HFF-Myc (cell line): ENCODE measurements at places on chromosomes 11 and 22.
A peak's percentile ranks its signal among the peaks of the same experiment; 100 is the strongest.

- DNase-seq = no peak
These were observed 18.9 kb downstream of the MYRF start for GRCh38 chr11:61771195-61771894.

- DNase-seq = no peak
These were observed 3.8 kb upstream of the ADORA2A start for GRCh38 chr22:24423519-24424000.

GRCh38 chr22:29106839-29107238 is 34.0 kb downstream of the KREMEN1 start:
- no peak for DNase-seq

DNA sequence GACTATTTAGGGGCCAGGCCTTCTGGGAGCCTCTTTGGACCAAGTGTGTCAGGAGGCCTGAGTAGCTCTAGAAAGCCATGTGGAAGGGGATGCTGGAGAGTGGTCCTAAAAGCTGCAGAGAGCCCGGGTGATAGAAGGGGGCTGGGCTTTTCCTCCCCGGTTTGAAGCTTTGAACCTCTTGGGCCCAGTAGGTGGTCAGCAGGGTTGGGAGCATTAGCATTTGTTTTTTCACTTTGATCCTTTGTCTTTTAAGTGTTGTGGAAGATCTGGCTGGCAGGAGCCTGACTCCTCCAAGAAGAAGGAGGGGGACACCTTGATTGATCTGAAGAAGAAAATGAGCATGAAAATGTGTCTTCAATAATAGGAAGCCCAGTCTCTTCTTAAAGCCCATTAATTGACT is 596.6 kb downstream of the INSC start:
- DNase-seq = no peak

DNA sequence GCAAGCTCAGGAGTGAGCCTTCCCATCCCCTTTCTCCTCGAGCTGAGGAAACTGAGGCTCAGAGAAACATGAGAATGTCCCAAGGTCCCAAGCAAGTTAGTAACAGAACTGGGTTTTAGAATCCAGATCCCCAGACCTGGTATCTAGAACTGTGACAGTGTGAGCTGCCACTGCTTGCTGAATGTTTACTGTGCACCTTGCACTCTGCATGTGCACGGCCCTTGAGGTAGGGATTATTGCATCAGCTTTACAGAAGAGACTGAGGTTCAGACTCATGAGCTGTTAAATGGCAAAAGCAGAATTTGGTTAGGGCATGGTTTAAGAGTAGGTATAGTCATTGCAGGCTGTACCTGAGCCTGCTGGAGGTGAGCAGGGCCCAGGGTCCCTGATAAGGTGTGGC is 3.8 kb upstream of the MPPED1 start:
- no peak for DNase-seq

DNA sequence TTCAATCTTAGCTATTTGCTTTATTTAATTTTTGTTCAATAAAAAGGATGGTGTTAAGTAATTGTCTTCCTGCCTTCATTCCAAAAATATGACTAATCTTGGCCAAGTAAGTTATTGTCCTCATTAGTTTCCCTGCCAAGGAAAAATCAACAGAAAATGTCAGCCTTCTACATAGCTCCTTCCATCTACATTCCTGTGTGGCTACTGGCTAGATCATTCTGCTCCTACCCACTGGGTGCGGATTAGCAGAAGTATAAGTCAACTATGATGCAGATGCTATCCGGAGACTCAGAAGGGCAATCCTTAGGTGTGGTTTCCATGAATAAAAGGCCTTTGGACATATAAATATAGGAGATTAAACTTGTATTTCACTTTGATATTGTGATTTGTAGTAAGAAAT is 154.4 kb downstream of the SBF2 start:
- DNase-seq = no peak

DNA sequence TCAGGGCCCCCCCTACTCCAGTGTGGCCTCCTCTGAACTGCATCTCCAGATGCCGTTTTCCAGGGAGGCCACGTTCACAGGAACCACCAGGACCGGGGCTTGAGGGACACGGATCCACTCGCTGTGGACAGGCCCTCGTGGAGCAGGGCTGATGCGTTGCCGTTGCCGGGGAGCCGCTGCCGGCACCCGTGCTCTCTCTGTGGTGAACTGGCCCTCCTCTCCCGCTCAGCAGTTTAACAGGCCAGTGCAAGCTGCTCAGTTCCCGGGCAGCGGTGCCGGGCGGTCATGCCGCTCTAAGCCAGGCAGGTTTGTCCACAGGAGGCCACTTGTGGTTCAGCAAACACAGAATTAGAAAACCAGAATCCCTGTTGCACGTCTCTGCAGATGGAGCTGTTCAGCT is 301.6 kb downstream of the TBC1D22A start:
- DNase-seq = no peak

- no peak for DNase-seq
These were observed 118.6 kb downstream of the TRIM44 start for GRCh38 chr11:35780951-35781860.

DNA sequence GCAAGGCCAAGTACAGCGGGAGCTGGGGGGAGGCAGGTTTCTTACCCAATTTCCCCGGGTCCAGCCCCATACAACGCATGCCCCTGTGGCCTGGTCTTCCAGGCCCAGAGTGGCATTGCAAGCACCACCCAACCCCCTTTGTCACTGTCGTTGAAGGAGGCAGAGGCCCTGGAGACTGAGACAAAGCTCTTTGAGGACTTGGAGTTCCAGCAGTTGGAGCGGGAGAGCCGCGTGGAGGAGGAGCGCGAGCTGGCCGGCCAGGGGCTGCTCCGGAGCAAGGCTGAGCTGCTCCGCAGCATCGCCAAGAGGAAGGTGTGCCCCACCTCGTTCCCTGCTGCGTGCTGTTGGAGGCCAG is 27.8 kb downstream of the PHLDB1 start:
- DNase-seq = no peak

GRCh38 chr22:45507798-45508197 is 5.1 kb downstream of the FBLN1 start:
- no peak for DNase-seq

- DNase-seq = no peak
These were observed 88.2 kb downstream of the CWC15 start for GRCh38 chr11:94885133-94885532.

DNA sequence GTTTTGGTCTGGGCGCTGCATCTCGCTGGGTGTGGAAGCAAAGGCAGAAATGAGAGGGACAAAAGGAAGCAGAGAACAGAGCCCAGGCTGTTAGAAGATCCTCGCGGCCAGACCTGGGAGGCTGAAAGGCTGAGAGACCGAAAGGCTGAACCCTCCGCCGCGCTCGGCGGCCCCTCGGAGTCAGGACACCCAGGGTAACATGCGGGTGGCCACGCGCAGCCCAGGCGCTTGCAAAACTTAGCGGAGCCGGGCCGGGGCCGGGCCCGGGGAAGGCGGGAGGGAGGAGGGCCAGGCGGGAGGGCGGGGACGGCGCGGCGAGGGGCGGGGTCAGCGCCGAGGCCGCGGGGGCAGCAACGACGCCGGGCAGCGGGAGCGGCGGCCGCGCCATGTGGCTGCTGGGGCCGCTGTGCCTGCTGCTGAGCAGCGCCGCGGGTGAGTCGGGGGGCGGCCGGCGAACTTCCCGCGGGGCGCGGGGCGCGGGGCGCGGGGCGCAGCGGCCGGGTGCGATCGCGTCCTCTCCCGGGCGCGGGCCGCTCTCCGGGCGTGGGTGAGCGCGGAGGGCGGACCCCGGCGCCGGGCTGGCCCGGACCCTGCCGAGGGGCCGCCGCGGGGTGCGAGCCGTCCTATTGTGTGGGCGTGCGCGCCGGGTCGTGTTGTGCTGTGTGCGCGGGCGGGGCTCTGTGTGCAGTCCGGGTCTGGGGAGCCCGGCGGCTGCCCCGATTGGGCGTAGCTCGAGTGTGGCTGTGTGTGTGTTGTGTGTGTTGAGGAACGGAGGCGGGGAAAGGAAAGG is at the start of gene LDLRAD3:
Gene LDLRAD3 (plus strand): TSS at position 350 of the 790 bp plus-strand sequence. CDS start 37 bp downstream, at position 387.
- DNase-seq = peak; percentile 37

GRCh38 chr11:17314232-17314547 is 37.4 kb upstream of the NCR3LG1 start:
- DNase-seq = peak; percentile 82

GRCh38 chr11:103547024-103547423 is 437.8 kb downstream of the DYNC2H1 start:
- no peak for DNase-seq

GRCh38 chr11:8253566-8253965 is 10.1 kb downstream of the LMO1 start:
- no peak for DNase-seq

GRCh38 chr22:46150655-46151477 is 540 bp downstream of the PPARA start:
- DNase-seq = no peak

GRCh38 chr11:14783788-14784187 is 108.2 kb downstream of the CYP2R1 start:
- DNase-seq = no peak

GRCh38 chr11:111845276-111846028 is 25.9 kb downstream of the ALG9 start:
- DNase-seq = no peak

DNA sequence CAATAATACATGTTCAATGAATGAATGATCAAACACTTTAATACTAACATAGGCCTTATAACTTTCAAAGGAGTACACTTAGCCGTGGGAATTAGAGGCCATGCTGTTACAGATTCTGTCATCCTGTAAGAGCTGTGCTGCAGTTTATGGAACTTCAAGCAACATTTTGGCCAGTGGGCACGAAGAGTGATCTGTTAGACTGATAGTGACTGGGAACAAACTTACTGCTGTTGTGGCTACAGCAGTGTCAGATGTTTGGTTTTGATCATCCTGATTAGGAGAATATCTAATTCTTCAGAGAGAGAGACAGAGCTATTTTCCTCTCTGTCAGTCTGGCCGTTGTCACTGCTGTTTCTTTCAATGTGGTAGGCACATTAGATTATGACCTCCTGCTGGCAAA is 348.9 kb downstream of the NELL1 start:
- no peak for DNase-seq

DNA sequence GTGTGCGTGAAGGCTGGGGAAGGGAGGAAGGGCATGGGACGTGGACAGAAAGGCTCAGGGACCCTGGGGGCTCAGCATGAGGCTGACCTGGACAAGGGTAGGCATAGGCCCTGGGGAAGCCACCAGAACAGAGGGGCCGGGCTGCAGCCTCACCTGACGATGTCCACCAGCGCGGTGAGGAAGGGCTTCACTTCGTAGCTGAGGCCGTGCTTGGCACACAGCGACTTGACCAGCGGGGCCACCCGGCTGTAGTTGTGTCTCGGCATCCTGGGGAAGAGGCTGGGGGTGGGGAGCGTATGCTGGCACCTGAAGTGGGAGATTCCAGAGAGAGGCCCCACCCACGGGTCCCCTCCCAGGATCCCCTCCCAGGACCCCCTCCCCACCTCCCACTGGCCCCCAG is 15.6 kb downstream of the FADS3 start:
- no peak for DNase-seq

GRCh38 chr22:19700790-19701419 is 13.4 kb upstream of the SEPTIN5 start:
- DNase-seq = no peak

- no peak for DNase-seq
These were observed 33.3 kb downstream of the MPPED2 start for GRCh38 chr11:30552839-30553238.

DNA sequence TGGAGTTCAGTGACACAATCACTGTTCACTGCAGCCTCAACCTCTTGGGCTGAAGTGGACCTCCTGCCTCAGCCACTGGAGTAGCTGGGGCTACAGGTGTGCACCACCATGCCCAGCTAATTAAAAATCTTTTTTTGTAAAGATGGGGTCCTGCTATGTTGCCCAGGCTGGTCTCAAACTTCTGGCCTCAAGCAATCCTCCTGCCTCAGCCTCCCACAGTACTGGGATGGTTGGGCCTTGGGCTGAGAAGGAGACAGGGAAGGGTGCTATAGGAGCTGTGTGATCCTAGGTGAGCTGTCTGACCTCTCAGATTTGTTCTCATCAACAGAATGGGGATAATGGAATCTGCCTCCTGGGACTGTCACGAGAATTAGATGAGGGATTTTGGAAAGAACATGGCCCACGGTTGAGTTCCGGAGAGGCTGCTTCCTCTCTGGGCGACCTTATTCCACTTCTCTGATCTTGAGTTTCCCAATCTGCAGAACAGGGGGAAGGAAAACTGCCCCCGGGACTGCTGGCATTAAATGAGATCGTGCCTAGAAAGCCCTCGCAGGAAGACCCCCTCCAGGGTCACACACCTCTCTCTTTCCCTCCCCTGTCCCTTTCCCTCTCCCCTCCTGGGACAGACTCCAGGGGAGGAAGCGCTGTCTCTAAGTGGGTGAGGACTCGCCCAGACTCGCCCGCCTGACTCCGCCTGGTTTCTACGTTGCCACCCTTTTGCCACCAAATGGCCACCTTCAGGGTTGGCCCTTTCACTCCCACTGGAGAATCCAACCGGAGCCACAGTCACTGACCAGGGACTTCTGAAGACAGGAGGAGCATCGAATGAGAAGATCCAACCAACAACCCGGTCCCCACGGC is 50.1 kb downstream of the MCM5 start:
- DNase-seq = no peak

GRCh38 chr22:36853407-36854099 is 7.3 kb upstream of the NCF4 start:
- peak; percentile 22 for DNase-seq

GRCh38 chr11:31809541-31809856 is 1.6 kb downstream of the PAX6 start:
- no peak for DNase-seq

- no peak for DNase-seq
These were observed 27.4 kb downstream of the RRAS2 start for GRCh38 chr11:14331476-14332136.

DNA sequence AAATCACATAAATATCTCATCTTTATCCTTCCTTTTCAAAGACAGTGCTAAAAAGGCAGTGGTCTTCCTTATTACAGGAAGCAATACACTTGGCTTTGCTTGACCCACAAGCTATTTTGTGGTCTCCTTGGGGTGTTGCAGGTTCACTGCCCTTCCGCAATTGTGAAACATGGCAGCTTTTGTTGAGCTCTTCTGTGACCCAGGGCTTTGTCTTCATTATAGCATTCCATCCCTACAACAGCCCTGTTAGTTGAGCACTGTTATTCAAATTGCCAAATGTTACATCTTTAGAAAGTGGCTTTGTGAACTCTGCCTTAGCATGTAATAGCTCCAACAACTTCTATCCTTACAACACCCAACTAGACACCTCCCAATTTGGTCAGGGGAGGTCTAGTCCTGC is 107.1 kb downstream of the OPCML start:
- DNase-seq = no peak

GRCh38 chr11:43681401-43681942 is 934 bp downstream of the HSD17B12 start:
- peak; percentile 7 for DNase-seq

DNA sequence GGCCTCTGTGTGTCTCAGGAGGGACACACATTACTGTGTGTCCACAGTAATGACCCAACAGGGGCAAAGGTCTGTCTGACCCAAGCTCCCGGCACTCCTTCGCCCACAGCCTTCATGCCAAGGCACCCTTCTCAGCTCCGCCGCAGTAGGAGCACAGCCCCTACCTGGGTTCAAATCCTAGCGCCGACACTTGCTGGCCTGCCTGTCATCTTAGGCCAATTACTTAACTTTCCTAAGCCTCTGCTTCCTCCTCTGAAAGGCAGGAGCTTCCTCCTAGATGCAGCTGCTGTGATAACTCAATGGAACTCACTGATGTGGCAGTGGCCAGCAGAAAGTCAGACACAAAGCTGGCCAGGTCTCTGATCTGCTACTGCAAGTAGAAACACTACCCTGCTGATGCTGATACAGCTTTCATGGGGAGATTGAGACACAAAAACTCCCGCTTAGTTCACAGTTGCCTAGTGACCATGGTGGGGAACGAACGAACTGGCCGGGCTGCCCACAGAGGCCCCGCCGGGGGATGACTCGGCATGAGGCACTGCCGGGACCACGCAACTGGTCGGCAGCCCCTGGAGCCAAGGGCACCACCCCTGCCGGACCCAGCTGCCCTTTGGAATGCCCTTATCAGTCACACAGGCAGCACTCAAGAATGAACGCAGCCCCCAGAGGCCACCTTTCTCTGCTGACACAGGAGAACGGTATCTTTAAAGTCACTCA is 8.1 kb downstream of the EHD1 start:
- no peak for DNase-seq
